ENCODE measurements at places on chromosomes 2 and 18.

GRCh38 chr2:47528874-47529273 lies 125.9 kb downstream of the MSH2 start:
- no peak for DNase-seq

DNA sequence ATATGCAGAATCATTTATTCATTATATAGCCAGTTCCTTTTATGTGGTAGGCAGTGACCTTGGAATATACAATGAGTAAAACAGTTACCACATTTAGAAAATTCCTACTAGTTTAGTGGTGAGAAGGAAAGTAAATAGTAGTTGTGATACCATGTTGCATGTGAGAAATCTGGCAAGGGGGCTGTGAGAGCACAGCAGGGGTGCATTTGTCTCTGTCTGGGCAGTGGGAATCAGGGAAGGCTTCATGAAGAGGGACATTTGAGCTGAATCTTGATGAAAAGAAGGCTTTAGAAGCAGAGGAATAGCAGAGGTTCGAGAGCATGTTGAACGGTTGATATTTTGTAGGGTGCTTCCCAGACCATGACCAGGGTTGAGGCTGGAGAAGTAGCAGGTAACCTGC lies 78.7 kb downstream of the RAB3GAP1 start:
- no peak for DNase-seq

GRCh38 chr18:13612196-13612997 lies 114.0 kb downstream of the FAM210A start:
- peak; percentile 58 for DNase-seq

DNA sequence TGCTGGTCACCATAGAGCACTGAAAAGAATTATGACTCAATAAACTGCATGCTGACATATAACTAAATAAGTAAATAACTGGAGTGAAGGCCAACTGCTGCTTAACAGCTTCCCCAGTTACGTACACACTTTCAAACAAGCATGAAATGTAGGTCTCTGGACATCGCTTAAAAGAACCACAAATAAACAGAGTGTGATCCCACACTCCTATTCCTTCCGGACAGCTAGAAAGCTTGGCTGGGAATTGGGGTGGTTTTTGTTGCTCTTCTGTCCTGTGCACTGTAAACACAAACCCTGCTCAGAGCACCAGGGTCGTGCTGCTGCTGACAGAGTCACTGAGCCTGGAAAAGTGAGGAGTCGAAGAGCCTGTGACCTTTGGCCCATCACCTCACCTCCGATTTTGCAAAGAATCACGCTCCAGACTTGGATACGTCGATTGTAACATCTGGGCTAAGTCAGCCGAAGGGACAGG lies 162.7 kb upstream of the NT5C1B start:
- DNase-seq, result no peak

GRCh38 chr2:217314021-217314460 lies 454.2 kb upstream of the TNP1 start:
- DNase-seq, result no peak

- no peak for DNase-seq
Measured at GRCh38 chr18:5543036-5543680, 639 bp downstream of the EPB41L3 start.
